ENCODE measurements at places on chromosomes 2 and 18.

DNA sequence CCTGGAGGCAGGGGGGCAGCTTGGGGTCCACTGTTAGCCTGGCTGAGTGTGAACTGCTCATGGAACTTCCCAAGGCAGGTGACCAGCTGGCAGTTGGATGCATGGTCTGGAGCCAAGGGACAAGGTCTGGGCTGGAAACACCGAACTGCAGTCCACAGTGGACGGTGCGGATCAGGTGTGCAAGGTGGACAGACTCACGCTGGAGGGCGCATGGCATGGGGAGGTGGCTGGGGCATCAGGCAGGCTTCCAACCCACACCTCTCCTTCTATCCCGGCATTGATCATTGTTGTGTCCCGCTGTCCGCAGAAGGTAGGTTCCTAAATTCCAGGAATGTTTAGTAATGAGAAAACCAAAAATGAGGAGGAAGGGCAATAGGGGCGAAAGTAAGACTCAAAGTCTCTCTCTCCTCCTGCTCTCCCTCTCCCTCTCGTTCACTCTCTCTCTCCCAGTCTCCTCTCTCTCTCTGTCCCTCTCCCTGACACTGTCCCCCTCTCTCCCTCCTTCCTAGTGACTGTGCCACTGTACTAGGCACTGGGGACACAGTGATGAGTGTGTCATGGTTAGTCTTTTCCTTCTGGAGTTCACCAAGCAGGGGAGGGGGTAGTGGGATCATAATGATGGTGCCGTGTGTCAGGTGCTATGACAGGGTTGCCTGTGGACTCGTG, 30.3 kb upstream of the LPIN1 start:
- DNase-seq = no peak

GRCh38 chr2:146461068-146461467, 1383.8 kb upstream of the ACVR2A start:
- DNase-seq = no peak

DNA sequence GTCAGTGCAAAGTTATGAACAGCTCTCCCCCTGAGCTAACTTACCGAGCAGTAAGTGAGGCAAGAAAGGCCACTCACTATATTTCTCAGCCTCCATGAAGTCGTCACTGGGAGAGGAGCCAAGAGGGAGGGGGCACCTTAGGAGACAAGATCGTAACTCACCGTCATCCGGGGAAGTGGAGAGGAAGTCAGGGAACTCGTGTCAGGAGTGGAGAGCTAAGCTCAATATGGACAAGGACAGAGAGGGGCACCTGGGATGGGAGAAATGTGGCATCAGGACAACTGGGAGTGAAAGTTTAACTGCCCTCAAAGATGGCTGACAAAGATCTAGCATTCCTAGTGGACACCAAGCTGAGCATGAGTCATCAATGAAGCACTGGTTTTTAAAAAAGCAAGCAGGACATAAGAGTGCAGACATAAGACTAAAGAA, 37.1 kb downstream of the BCL11A start:
- no peak for DNase-seq

GRCh38 chr2:24411488-24412151, 51.3 kb upstream of the ITSN2 start:
- DNase-seq = no peak

- DNase-seq = no peak
These were observed 294.6 kb upstream of the SESTD1 start for GRCh38 chr2:179559108-179559806.

GRCh38 chr2:6036211-6036610, 344.0 kb downstream of the SOX11 start:
- DNase-seq = no peak

DNA sequence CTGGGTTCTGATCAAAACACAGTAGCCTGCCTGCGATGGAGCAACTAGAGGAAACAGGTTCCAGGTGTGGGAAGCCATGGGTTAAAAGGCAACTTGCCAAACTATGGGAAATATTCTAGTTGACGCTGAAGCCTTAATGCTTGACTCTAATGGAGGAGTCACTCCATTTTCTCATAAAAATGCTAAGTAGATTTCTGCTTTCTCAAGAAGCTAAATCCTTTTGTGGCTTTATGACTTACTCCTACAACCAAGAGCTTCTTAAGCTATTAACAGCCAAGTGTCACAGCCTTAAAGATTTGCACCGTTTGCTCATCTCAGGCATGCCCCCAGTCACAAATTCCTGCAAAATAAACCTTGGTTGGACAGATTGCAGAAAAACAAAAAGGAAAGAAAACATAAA, 25.2 kb downstream of the ANKRD44 start:
- DNase-seq = no peak

Data from pons (tissue), 1 donor.